ENCODE measurements at places on chromosomes 1 and 21. TPM values are rescaled to one million over a fixed set of nuclear protein-coding genes. Genes with fewer than 3 reads are reported as not detected.

The CR1L gene
- total RNA-seq: 0.60 TPM

The AGMAT gene
- total RNA-seq: 8.1 TPM

The CD84 gene
- 65.5 TPM for total RNA-seq

DNA sequence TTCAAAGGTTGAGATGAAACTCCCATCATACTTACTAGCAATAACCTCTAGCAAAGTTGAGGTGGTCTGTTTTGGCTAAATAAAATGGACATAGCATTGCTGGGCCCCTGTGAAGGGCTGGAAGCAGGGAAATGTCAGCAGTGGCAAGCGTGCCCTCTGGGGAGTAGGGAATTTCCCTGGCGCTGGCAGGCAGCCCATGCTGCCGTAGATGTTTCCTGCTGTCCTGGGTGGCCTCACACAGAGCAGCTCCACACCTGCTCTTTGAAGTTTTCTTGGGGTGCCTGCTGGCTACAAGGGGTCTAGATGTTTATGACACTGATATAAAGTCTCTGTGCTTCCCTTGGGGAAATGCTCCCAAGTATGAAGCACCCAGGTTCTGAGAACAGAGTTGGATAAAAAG lies 30.2 kb downstream of the ADARB1 start:
- no peaks in the 10 kb centered on the region for H3K36me3 ChIP-seq
- H3K4me1 ChIP-seq: peaks cover 91% of the 10 kb centered on the region
- DNase-seq: peak; percentile 41

- DNase-seq: no peak
- H3K36me3 ChIP-seq: peaks cover 27% of the 10 kb centered on the region
- peak overlapping the region; percentile 88 for H3K27ac ChIP-seq
- H3K4me1 ChIP-seq: peaks cover 74% of the 10 kb centered on the region
These were observed 9.3 kb downstream of the IRF2BP2 start for GRCh38 chr1:234600418-234601281.

GRCh38 chr1:159857889-159858288 lies 4.6 kb downstream of the VSIG8 start:
- no peak overlapping the region for H3K27ac ChIP-seq
- H3K4me3 ChIP-seq: no peak overlapping the region
- no peaks in the 10 kb centered on the region for H3K36me3 ChIP-seq
- DNase-seq: no peak

DNA sequence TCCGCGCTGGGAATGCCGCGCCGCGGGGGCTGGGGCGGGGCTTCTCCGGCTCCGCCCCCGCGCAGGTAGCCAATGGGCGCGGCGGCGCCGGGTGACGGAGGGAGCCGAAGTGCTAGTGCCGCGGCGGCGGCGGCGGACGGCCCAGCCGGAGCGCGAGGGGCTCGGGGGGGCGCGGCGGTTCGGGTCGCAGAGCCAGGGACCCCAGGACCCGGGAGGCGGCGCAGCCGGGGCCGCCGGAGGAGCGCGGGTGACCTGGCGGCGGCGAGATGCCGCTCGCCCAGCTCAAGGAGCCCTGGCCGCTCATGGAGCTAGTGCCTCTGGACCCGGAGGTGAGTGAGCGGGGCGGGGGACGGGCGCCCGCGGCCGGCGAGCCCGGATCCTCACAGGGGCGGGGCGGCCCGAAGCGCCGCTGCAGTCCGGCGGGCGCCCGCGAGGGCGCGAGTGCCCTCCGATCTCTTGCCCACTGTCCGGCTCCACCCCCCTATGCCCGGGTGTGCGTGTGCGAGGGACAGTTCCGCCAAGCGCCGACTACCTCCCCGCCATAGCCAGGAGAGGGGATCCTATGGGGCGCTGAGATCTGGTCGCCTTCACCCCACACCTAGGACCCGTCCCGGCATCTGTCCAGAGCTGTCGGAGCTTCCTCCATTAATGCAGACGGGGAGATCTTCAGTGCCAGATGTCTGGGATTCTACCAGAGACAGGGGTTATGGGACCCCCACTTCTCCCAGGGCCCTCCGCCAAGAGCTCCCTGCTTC lies at the start of gene RPS6KA1:
RPS6KA1 (plus strand) TSS at position 107 of the 755 bp plus-strand sequence; CDS start at position 267, 160 bp downstream.
- peak within 1 kb of the TSS; percentile 90 for H3K4me3 ChIP-seq
- no peaks in the 10 kb centered on the region for H3K36me3 ChIP-seq
- peak; percentile 72 for DNase-seq
- peaks cover 1% of the 10 kb centered on the region for H3K27me3 ChIP-seq

- H3K36me3 ChIP-seq: no peaks in the 10 kb centered on the region
- no peak for DNase-seq
- H3K27ac ChIP-seq: no peak overlapping the region
- H3K27me3 ChIP-seq: no peaks in the 10 kb centered on the region
These were observed 41.6 kb upstream of the LRIG2 start for GRCh38 chr1:113031171-113031933.

DNA sequence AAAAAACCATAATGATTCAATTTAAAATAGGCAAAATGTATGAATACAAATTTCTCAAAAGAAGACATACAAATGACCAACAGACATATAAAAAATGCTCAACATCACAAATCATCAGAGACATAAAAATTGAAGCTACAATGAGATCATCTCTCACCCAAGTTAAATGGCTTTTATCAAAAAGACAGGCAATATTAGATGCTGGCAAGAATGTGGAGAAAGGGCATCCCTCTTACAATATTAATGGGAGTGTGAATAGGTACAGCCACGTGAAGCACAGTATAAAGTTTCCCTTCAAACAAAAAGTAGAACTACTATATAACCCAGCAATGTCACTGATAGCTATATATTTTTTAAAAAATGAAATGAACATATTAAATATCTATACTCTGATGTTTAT lies 1481.7 kb downstream of the AMY1C start:
- DNase-seq: no peak
- H3K4me1 ChIP-seq: no peaks in the 10 kb centered on the region
- no peak overlapping the region for H3K4me3 ChIP-seq
- H3K36me3 ChIP-seq: no peaks in the 10 kb centered on the region
- H3K27ac ChIP-seq: no peak overlapping the region

DNA sequence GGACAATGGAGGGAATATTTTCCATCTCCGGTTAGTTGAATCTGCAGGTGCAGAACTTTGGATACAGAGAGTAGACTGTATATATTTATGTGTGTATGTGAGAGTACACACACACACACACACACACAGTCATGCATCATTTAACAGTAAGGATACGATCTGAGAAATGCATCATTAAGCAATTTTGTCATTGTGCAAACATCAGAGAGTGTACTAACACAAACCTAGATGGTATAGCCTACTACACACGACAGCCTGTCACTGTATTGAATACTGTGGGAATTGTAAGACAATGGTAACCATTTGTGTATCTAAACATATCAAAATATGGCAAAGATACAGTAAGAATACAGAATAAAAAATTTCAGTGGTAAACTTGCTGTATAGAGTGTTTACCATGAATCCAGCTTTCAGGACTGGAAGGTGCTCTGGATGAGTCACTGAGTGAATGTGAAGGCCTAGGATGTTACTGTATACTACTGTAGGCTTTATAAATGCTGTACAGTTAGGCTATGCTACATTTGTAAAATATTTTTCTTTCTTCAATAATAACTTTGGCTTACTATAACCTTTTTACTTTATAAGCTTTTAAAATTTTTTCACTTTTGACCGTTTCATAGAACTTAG lies 138.5 kb downstream of the ZZZ3 start:
- no peak for DNase-seq
- peaks cover 2% of the 10 kb centered on the region for H3K27me3 ChIP-seq
- no peak overlapping the region for H3K4me3 ChIP-seq
- no peaks in the 10 kb centered on the region for H3K36me3 ChIP-seq

- DNase-seq: no peak
- no peaks in the 10 kb centered on the region for H3K36me3 ChIP-seq
- peaks cover 3% of the 10 kb centered on the region for H3K27me3 ChIP-seq
- no peak overlapping the region for H3K27ac ChIP-seq
These were observed 28.1 kb downstream of the IL23R start for GRCh38 chr1:67194209-67194863.

GRCh38 chr21:39088831-39089380 lies 94.3 kb downstream of the PSMG1 start:
- peaks cover 8% of the 10 kb centered on the region for H3K27me3 ChIP-seq
- H3K4me3 ChIP-seq: no peak overlapping the region
- H3K27ac ChIP-seq: no peak overlapping the region
- peaks cover under 1% of the 10 kb centered on the region for H3K4me1 ChIP-seq

- H3K4me3 ChIP-seq: no peak overlapping the region
- peaks cover 15% of the 10 kb centered on the region for H3K36me3 ChIP-seq
- H3K27ac ChIP-seq: no peak overlapping the region
- no peaks in the 10 kb centered on the region for H3K27me3 ChIP-seq
These were observed 67.7 kb downstream of the BCAR3 start for GRCh38 chr1:93613898-93614297.

All from activated B cell treated with CpG ODN at 0.5 μM for 24 hours (primary cell).